ENCODE measurements at places on chromosomes 12 and 14.

DNA sequence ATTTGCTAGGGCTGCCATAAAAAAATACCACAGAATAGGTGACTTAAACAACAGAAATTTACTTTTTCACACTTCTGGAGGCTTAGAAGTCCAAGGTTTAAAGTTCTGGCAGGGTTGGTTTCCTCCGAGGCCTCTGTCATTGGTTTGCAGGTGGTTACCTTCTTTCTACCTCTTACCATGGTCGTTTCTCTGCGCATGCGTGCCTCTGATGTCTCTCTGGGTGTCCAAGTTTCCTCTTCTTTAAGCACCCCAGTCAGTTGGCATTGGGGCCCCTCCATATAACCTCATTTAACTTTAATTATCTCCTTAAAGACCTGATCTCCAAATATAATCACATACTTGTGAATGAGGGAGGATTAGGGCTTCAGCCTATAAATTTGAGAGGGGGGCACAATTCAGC is 103.2 kb downstream of the SLC15A5 start:
- DNase-seq = no peak

GRCh38 chr12:132139912-132140311 is 4.2 kb downstream of the DDX51 start:
- no peak for DNase-seq

DNA sequence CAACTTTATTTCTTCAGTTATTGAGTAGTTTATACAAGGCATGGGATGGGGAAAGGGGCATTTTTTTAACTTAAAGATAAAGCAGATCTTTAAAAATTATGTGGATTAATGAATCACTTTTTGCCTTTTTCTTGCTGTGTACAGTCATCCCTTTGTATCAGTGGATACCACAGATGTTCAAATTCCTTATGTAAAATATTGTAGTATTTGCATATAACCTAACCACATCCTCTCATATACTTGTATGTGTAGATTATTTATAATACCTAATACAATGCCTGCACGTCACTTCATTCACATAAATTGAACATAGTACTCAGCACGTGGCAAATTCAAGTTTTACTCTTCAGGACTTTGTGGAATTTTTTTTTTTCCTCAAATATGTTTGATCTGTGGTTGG is 66.5 kb upstream of the MON2 start:
- no peak for DNase-seq

GRCh38 chr14:103188810-103189480 is 65.7 kb downstream of the TNFAIP2 start:
- DNase-seq = peak; percentile 76

DNA sequence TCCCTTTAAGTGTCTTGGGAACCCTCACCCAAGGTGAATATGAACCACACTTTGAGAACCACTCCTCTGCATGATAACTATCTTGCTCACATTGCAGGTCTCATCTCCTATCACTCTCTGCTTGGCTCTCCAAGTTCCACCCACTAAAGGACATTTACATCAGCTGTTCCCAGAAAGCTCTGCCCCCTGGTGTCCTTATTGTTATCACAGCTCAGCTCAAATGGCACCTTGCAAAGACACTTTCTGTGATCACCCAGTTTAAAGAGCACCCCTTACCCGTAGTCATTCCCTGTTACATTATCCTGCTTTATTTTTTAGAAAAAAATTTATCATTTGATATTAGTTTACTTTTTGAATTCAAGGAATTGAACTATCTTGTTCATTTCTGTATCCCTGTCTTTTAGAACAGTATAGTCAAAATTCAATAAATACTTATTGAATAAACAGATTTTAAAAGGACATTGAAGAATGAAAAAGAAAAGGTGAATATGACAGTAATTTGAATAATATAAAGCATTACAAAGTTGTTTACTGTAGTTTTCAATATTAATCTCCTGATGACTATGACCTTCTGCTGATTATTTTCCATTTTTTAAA is 20.5 kb upstream of the GUCY2C start:
- DNase-seq = peak; percentile 45

DNA sequence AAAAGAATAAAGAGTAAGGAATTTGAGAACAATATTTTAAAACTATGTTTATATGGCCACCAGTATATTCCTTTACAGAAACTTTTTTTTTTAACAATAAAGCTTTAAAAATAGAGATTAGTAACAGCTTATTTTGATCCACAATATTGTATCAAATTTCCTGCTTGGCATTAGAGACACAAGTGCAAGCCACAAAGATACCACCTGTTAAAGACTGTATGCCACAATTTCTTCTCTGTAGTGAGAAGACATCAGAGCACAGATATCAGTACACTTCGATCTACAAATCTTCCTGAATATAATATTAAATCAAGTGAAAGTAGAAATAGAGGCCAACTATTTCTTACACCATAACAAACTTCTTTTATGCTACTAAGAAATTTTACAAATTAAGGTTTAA is 68.0 kb downstream of the GALNT4 start:
- no peak for DNase-seq

GRCh38 chr14:83163016-83163415 is 1629.4 kb upstream of the SEL1L start:
- DNase-seq = no peak

DNA sequence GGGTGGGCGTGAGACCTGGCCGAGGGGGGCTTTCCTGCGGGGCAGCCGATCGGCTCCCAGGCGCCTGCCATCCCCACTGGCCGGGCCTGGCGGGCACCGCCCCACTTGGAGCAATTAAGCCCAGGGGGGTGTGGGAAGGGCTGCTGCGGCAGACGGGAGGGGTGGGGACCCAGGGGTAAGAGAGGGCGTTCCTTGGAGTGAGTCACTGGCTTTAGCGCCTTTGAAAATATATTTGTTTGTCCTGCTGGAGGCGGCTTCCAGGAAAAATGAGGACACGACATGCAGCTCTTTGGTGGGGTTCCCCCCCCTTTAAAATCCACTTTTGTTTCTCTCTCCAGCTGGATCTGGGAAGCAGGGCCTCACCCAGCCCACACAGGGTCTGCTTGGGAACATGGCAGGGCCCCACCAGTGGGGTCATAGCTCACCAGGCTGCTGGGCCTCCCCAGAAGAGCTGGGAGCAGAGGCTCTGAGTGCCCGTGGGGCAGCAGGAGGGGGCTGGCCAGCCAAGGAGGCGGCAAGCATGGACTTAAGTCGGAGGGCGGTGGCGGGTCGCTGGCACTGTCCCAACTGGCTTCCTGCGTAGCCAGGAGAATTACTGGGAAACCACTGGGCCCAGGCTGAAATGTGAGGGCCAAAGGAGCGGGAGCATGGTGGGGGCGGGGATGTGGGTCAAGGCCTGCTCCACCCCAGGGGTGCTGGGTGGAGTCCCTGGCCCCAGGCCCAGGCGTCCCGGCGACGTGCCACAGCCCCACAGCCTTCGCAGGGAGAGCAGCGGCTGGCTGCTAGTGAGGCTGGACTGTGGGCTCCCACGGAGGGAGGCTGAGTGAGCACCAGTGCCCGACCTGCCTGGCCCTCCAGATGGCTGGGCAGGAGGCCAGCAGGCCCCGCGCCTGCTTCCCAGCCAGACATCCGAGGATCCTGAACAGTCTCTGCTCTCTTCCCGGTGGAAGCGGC is 128.0 kb downstream of the RFLNA start:
- DNase-seq = peak; percentile 96

DNA sequence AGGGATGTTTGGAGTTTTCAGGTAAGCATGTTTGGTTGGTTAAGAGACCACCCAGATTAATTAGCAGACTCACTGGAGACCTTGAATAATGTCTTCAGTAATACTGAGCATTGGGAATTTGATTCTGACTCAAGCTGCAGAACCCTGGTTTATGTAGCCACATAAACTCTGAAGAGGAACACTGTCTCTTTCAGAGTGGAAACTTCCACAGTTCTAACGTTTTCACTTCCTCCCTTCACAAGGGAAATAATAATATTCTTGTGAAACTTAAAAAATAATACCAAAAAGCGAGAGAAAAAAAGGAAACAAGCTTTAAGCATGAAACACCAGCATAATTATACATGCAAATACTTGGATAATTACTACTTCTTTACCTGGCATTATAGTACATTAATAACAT is 40.0 kb upstream of the ST8SIA1 start:
- DNase-seq = no peak

GRCh38 chr14:73252491-73253322 is 15.4 kb downstream of the PAPLN start:
- no peak for DNase-seq

DNA sequence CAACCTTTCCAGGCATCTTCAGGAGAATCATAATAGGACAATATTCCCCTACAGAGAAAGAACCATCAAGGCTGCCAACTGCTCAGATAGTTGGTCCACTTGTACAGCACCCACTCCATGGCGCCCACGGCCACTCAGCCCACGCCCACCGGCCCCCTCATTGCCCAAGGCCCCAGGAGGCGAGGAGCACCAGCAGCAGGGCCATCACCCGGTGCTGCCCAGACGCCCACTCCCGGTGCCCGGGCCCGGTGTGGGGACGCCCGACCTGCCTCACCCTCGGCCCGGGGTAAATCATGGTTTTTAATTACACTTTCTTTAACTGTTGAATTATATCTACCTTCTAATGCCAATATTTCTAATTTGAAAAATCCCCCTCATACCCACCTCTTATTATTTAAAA is 41.3 kb upstream of the ANO6 start:
- no peak for DNase-seq

- DNase-seq = peak; percentile 39
These were observed 1.5 kb downstream of the FRMD6 start for GRCh38 chr14:51653079-51653774.

GRCh38 chr14:23364164-23365035 is 572 bp downstream of the EFS start:
- peak; percentile 73 for DNase-seq

DNA sequence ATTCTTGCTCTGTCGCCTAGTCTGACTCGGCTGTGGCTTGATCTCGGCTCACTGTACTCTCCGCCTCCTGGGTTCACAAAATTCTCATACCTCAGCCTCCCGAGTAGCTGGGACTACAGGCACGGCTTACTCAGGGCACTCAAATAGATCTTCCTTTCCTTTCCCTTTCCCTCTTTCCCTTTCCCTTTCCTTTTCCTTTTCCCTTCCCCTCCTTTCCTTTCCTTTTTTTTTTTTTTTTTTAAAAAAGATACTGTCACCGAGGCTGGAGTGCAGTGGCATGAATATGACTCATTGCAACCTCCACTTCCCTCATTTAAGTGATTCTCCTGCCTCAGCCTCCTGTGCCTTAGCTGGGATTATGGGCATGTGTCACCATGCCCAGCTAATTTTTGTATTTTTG is 86.0 kb downstream of the AEBP2 start:
- DNase-seq = no peak

GRCh38 chr12:62813031-62813829 is 121.7 kb downstream of the PPM1H start:
- DNase-seq = peak; percentile 78

GRCh38 chr12:6076346-6076745 is 48.1 kb downstream of the VWF start:
- no peak for DNase-seq

GRCh38 chr14:77253333-77254190 is 17.4 kb downstream of the NGB start:
- no peak for DNase-seq

DNA sequence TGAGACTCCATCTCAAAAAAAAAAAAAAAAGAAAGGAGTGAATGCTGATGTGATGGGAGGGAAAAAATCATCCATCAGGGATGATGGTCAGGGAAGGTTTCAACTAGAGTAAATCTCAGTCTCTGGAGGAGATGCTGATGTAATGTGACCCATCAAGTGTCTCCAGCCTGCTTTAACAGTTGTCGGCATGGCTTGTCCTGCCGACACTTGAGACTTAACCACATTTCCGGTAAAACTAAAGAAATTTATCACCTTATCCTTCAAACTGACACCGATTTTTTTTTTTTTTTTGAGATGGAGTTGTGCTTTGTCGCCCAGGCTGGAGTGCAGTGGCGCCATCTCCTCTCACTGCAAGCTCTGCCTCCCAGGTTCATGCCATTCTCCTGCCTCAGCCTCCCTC is 21.5 kb upstream of the ANAPC5 start:
- DNase-seq = no peak

DNA sequence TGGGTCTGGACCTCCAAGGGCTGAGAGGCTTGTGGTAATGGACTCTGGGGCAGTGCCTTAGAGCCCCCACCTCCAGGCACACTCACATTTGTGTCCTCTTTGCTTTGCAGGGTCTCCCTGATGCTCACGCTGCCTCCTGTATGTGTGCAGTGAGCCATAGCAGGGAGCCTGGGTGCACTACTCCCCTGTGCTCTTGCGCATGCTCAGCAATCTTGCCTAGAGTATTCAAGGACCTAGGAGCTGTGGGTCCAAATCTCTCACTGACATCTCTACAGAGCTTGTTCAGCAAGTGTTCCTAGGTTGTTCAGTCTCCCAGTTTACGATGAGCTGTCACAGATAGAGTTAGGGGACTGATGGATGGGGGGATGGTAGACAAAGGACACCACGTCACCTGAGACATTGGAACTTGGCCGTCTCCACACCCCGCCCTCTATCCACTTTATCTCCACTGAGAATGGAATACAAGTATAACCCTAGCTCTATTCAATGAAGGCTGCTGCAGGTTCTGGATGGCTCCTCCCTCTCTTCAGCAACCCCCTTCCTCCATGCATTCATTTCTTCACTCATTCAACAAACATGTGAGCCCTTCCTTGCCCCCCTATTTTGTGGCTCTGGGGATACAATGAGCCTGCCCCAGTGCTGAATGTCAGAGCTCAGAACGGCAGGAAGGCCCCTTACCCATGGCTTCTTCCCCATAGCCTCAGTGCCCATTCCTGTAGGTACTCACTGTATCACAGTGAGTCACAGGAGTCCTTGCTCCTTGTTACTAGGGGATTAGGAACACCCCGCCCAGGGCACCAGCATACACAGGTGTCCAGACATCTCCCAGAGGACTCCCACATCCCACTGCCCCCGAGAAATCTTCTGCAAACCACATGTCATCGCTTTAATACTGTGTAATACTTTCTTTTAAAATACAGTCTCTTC is 31.2 kb downstream of the FIGNL2 start:
- DNase-seq = no peak

DNA sequence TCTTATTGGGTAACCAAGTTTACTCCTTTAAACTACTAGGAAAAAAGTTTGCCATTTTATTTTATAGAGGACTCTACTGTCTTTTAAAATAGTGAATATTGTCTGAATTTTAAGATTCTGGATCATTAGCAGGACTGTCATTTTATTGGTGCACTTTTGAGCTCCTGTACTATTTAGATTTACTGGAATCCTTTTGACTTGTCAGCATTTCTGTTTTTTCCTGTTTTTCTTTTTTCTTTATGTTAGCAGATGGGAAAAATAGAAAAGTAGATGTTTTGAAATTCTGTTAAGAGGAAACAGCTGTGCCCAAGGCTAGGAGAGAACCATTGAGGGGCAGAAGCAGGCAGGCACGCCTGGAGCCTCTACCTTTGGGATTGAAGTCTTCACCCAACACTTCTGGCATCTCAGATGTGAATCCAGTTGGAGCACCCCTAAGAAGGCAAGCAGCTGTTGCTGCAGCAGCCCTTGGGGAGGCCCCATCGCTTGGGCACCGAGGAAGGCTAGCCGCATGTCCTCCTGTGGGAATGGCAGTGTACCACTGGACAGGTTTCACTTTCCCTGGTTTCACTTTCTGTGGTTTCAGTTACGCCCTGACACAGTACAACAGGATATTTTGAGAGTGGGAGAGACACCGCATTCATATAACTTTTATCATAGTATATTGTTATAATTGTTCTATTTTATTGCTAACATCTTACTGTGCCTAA is 11.5 kb downstream of the RIMKLB start:
- DNase-seq = peak; percentile 43
